ENCODE measurements at places on chromosomes 13 and 19.

DNA sequence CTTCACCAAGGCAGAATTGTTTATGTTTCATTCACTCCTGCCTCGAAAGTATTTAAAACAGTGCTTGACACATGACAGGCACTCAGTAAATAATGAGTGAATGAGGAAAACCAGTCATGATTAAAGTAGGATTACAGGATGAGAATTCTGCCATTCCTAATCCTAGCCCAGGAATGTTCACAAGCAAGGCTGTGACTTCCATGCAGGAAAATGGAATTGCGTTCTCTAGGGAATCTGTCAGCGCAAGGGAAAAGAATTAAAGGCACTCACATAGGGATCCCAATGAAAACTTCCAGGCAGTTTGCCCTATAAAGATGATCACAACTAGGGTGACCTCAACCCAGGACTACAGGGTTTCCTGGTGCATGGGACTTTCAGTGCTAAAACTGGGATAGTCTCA is 143.4 kb downstream of the CYSLTR2 start:
- DNase-seq: no peak

DNA sequence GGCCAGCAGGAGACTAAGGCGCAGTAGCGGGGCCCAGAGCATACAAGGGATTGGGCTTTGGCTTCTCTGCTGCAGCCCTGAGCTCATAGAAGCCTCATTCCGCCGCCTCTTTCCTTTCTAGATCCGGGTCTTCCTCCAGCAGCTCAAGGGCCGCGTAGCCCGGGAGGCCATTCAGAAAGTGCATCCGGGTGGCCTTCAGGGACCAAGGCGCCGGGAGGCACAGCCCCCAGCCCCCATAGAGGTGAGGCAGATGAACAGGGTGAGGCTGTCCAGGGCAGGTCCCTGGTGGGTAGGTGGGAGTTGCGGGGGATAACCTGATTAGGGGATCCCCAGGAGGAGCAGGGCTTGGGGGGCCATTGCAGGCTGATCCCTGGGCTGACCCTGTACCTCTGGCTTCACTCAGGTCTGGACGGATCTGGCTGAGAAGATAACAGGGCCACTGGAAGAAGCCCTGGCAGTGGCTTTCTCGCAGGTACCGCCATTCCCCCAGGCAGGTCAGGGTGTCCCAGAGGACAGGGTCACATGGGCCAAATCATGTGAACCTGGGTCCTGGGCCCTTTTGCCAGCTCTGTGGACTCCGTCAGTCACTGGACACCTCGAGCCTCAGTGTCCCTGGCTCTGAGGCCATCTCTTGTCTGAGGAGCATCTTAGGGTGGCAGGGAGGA is 1.3 kb downstream of the SNAPC2 start:
- DNase-seq: no peak

- DNase-seq: no peak
Measured at GRCh38 chr13:21871919-21872318, 201.0 kb downstream of the FGF9 start.

DNA sequence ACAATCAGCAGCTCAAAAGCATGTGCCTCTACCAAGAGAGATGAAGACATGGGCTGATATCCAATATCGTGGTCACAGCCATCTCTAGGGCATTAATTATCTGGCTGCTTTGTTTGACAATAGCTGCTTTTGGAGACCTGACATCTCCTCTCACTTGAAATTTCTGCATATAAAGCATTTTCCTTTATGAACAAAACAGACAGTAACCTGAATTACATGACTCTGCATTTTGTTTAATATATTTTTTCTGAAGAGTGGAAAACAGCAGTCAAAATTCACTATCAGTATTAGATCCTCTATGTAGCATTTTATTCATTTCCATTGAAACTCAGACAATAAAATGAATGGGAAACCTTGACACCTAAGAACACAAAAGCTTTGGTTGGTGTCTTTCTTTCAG is 42.4 kb upstream of the ESD start:
- no peak for DNase-seq

- DNase-seq: no peak
Measured at GRCh38 chr13:98496479-98496791, 80.5 kb downstream of the STK24 start.

DNA sequence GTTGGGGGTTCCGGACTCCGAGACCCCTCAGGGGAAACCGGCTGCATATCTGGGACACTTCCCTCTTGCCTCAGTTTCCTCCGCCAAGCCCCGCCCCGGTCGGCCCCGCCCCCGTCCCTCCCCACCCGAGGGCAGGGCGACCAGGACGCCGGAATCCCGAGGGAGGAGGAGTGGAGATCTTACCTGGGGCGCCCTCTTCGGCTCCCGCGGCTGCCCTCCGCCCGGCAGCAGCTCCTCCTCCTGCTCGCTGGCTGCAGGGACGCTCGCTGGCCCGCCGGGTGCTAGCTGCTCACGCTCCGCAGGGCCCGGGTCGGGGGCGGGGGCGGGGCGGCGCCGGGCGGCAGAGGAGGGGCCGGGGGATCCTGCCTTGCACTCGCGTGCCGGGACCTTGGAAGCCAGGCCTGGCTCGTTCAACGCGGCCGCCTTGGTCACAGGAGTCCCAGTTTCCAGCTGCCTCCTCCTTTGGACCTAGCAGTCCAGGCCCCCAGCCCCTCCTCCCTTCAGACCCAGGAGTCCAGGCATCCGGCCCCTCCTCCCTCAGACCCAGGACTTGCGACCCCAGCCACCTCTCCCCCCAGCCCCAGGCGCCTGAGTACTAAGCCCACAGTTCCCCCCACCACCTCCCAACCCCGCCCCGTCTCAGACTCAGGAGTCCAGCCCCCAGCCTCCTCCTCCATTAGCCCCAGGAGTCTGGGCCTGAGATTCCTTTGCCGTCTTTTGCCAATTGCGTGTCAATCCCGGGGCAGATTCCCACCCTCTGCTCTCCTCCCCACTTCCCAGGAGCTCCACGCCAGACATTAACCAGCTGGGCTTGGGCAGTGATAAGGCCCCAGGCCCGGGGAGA is at the start of gene NTF4:
Gene NTF4 (minus strand): TSS at position 51 of the 844 bp plus-strand sequence. CDS start 2,821 bp downstream, outside the sequence.
- peak; percentile 44 for DNase-seq

DNA sequence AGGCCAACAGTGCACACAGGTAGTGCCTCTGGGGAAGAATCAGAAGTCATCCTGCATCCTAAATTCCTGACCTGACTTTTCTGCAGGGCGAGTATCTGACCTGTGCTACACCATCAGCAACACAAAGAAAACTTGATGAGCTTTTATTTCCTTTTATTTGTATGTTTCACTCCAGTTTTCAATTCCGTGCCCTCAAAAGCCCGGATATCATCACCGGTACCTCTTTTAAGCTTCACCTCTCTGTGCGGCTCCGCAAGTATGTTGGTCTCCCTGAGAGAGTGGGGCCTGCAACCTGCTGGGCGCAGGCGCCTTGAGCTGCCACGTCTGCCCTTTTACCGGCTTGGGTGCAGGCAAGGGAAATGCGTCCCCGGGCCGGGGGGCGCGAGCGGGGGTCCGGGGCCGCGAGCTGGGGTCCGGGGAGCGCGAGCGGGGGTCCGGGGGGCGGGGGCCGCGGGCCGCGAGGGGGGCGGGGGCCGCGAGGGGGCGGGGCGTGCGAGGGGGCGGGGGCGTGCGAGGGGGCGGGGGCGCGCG is 4.3 kb upstream of the DUXA start:
- DNase-seq: peak; percentile 64

DNA sequence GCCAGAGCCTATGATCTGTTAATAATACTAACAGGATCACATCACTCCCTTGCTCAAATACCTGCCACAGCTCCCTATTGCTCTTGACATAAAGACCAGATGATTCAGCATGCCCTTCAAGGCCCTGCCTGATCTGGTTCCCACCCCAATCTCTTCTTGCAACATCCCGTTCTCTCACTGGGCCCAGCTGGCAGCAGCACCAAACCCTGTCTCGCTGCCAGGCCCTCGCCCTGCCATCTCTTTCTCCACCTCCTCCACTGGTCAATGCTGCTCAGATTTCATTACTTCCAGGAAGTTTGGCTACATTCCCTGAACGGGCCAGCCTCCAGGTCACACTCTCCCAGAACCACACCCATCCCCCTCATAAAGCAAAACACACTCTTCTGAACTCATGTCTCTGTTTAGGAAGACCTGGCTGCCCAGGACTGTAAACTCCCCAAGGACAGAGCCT is 8.6 kb upstream of the BCAT2 start:
- DNase-seq: peak; percentile 93

GRCh38 chr13:33178209-33178840 is 107.2 kb downstream of the STARD13 start:
- no peak for DNase-seq

DNA sequence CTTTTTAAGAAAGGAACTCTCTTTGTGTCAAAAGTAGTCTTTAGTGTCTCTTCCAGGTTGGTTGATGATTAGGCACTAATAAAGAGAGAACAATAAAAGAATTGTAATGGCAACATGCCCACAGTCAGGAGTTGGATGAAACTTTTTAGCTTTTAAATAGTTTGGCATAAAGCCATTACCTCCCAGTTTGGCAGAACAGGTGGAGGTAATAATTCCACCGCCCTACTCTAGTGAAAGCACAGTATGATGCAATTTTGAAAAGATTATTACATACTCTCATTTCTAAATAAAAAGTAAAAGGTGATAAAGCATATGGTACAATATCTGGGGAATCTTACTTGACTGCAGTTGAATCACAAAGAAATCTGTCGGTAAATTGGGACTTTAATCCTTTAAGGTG is 497.6 kb downstream of the SUCLA2 start:
- DNase-seq: no peak

- DNase-seq: no peak
Measured at GRCh38 chr19:5892772-5893275, 10.8 kb downstream of the NDUFA11 start.

DNA sequence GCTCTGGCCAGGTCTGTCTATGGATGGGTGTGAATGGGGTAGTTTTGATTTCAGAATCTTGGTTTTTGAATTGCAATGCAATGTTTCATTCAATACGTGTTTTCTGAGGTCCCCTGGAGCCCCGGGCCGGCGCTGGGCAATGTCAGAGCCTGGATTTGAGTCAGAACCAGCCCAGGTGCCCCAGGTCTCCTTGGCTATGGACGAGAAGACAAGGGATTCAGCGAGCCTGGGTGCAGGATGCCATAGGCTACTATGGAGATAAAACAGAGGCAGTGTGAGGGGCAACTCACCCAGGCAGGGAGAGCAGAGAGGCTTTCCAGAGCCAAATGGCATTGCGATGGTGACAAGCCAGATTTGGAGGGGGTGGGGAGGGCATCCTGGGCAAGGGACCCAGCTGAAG is 1.2 kb upstream of the RPL13A start:
- no peak for DNase-seq

DNA sequence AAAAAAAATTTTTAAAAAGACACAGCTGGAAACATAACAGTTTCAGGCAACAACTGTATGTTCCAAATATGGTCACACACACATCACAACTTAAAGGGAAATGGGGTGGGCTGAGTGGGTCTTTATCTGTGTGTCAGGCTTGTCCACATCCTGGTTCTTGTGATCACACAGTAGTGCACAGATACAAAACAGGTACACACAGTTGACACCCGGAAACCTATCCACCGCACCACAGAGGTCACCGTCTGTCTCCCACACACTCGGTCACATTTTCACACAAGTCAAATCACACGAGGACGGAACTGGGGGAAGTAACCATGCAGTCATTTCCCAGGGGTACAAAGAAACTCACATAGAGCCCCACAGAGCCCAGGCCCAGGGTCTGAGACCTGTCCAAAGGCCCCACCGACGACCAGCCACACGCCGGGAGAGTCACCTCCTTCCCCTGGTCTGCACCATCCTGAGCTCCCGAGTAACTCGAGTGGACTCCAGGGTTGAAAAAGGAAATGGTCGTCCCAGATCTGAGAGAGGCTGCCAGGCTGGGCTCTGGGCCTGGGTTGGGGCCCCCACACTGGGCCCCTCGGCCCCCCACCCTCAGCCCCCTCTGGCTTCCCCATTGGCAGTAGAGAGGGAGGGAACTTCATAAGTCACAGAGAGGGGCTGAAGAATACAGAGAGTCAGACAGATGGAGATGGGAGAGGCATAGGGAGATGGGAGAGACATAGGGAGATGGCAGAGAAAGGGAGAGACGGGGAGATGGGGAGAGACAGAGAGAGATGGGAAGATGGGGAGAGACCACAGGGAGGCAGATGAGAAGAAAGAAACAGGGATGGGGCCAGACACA is 1.3 kb upstream of the PPAN start:
- no peak for DNase-seq

DNA sequence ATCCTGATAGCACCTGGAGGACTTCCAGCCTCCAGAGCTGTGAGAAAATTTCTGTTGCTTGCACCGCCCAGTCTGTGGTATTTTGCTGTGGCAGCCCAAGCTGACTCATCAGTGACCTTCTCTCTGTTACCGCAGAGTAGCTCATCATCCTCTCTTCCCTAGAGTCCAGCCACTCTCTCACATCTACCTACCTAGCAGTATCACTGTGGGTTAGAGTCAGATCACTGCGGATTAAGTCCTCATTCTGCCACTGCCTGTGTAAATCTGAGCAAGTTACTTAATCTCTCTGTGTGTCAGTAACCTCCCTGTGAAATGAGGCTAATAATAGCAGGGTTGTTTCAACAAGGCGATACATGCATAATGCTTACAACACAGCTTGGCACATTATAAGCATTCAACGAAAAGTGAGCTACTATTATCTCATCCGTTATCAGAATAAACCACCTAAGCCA is 40.3 kb upstream of the USPL1 start:
- DNase-seq: no peak

DNA sequence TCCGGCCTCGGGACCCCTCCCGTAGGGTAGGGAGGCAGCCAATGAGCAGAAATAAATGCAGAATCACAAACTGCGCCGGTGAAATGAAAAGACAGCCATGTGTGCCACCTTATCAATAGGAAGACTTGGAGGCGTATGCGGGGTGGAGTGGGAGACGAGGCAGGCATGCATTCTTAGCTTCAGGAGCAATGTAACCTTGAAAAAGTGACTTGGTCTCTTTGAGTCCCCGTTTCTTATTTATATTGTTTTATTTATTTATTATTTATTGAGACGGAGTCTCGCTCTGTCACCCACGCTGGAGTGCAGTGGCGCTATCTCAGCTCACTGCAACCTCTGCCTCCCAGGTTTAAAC is 16.0 kb downstream of the SSC5D start:
- DNase-seq: no peak

- DNase-seq: no peak
Measured at GRCh38 chr19:40200341-40201099, 9.3 kb downstream of the MAP3K10 start.

GRCh38 chr13:60009300-60010253 is 154.2 kb downstream of the DIAPH3 start:
- no peak for DNase-seq

DNA sequence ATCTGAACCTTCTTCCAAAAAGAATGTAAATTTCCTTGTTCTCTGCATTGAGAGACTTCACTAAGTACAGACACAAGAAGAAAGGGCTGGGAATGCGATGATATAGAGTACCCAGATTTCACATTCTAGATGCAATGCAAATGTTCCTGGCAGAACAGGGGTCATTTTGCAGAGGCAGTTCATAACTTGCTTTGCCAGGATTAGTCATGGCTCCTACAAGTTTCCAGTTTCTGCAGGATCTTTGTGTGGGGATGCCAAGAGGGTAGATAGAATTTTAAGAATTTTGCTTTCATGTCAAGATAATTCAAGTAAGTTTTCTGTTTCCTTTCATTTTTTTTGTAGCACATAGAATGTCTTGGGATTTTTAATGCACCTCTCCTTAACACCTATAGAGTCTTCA is 181.2 kb downstream of the FGF9 start:
- no peak for DNase-seq
